ENCODE measurements at places on chromosomes 7 and 10.

GRCh38 chr7:70336536-70336935 lies 738.3 kb downstream of the AUTS2 start:
- no peak for DNase-seq

GRCh38 chr7:117155694-117156093 lies 167.2 kb downstream of the WNT2 start:
- no peak for DNase-seq

DNA sequence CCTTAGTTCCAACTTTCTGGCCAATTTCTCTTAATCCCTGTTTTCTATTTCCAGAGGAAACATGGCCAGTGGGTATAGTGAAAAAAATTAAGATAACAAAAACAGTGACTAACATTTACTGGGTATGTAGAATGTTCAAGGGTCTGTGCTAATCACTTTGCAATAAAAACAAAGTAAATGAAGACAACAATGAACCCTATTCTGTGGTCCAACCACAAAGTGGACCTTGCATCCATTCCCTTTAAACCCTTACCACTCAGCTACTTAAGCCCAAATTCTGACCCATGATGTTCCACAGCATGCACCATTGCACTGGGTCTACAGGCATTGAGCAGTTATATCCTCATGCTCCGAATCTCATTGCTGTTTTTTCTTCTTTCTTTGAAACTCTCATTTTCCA lies 179.9 kb upstream of the PRKCQ start:
- no peak for DNase-seq

DNA sequence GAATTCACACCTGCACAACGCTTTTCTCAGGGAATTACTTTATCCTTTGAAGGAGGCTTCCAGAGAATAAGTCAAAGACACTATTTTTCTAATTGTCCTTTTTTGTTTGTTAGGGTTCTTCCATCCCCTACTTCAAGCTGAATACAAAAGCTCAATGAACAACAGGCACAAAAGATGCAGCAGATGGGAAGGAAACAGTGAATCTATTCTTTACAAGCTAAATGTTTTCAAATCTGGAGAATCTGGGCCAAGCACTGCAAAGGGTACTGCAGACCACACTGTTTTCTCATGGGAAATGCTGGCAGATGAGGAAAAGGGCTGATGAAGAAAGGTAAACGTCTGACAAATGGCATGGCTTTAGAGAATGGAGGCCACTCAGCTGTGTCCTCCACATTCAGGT lies 18.5 kb downstream of the LIPA start:
- no peak for DNase-seq

DNA sequence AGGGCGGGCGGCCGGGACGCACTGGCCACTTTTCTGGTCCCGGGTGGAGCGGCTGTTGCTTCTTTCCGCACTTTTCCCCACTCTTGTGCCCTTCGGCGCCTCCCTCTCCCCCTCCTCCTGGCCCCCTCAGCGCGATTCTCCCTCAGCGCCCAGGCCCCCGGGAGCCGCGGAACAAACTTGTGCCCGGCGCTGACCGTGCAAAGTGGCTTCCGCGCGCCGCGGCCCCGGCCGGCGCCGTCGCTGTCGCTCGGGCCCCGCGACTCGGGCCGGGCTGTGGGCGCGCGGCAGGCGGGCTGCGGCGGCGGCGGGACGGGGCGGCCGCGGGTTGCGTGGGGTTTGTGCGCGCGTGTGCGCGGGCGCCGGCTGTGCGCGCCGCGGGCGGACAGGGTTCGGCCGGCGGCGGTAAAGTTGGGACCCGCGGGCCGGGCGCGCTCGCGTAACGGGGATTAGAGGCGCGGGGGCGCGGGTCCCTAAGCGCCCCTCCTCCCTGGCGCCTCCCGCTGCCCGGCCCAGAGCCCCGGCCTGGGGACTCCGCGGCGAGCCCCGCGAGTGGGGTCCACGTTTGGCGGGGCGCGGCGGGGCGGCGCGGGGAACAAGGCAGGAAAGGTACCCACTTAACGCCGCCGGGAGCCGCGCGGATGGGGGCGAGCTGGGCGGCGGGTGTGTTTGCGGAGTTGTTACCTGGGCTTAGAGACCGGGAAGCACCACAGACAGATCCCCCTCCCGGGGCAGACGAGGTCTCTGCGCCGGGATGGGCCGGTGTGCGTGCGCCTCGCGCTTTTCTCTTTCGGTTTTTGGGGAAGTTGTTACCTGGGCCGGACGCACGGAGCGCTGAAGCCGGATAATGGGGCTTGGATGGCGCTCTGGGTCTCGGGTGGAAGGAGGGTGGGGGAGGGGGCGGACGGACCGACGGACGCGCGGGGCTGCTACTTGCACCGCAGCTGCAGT lies 860 bp downstream of the ZEB1 start:
- DNase-seq: peak; percentile 32

- no peak for DNase-seq
Measured at GRCh38 chr7:142519079-142520078, 229.9 kb upstream of the PRSS1 start.
